ENCODE measurements at places on chromosomes 12 and 14.
A peak's percentile ranks its signal among the peaks of the same experiment; 100 is the strongest.

DNA sequence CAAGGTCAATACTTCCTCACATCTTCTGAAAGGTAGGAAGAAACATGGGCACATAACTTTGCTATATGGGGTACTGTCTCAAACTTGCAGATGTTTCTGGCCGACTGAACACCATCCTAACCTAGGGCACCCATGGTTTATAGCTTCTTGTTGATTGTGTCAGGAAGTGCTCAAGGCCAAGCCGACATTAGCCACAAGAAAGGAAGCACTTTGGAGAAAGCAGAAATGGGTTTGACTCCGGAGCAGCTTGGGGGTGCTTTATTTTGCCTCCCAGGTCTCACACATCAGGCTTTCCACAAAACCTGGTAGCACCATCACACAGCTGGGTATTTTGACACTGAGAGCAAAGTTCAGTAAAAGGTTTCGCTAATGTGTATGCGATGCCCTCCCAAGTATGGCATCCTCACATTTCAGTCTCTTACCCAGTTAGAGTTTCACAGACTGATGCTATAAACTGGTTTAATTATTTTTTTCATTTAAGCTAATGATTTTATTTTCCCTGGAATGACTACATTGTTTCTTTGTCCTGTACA, 25.2 kb upstream of the BHLHE41 start:
- DNase-seq, result no peak

DNA sequence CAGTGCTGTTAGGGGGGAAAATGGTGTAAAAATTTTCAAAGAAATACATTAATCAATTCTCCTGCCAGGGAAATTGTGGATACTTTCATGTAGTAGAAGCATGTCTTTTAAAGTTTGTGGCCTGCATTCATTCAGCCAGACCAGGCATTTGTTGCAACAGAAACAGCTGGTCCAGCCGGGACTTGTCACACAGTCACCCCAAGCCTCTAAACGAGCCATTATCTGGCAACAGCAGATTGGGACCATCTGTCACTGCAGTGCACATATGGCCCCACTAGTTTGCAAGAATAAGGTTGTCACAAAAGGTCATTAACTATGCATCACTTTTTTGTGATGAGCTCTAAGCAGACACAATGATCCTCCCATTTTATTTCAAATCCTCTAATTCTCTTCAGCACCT, 193.9 kb downstream of the PHLDA1 start:
- peak; percentile 90 for DNase-seq

GRCh38 chr14:80135305-80136088, 75.8 kb downstream of the DIO2 start:
- no peak for DNase-seq

- DNase-seq, result no peak
These were observed 3.4 kb downstream of the AQP5 start for GRCh38 chr12:49964849-49965624.

GRCh38 chr12:96053476-96054243, 18.3 kb upstream of the LTA4H start:
- DNase-seq, result no peak
